ENCODE measurements at places on chromosomes 6 and 20.

- no peak for DNase-seq
Observed at GRCh38 chr20:58982406-58983114, 1.5 kb downstream of the NELFCD start.

- no peak for DNase-seq
Observed at GRCh38 chr6:40997234-40997957, 41.6 kb downstream of the UNC5CL start.

GRCh38 chr6:91718198-91718597, 1131.3 kb upstream of the MAP3K7 start:
- DNase-seq = no peak

DNA sequence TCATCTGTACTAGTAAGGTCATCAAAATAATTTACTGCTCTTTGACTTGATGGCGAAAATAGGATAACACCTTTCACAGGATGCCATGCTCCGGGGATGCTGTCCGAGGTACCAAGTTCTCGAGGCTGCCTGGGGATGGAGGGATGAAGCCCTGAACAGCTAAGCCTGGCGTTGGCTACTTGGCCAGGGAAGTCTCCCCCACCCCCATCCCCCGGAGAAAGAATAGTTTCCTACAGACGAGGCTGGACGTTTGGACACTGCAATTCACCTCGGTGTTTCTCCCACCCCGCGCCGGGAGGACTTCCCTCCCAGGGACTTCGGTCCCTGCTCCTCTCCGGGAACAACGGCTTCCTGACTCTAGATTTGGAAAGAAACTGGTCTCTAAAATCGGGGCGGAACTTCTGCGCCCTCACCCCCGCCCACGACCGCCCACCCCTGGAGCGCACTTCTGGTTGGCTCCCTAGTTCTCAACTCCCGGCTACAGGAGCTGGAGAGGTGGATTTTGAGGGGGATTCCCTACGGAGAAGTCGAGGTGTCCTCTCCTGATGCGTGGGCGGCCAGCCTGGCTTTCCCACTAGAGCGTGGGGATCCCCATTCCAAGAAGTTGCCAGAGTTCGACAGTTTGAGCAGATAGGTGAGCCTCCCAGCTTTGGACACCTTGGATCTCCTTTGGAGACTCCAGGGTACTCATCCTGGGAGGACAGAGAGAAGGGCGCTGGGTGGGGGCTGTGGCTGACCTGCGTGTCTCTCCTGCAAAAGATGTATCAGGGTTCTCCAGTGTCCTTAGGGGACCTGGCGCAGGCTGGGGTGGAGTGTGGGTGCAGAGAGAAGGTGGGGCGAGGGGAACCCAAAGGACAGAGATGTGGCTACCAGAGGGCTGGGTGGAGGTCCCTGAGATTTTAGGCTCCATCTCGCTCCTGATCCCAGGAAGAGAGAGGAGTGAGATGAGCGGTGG, 1.1 kb downstream of the PCSK2 start:
- DNase-seq = no peak

GRCh38 chr6:117464700-117465099, 17.8 kb upstream of the DCBLD1 start:
- DNase-seq = no peak
